ENCODE measurements at places on chromosomes 11 and 22. TPM values are rescaled to one million over a fixed set of nuclear protein-coding genes. Genes with fewer than 3 reads are reported as not detected.

- H3K4me3 ChIP-seq, result no peak overlapping the region
- H3K4me1 ChIP-seq, result no peaks in the 10 kb centered on the region
- no peak overlapping the region for H3K27ac ChIP-seq
- no peaks in the 10 kb centered on the region for H3K27me3 ChIP-seq
- H3K36me3 ChIP-seq, result no peaks in the 10 kb centered on the region
Observed at GRCh38 chr11:70763606-70764005, 365.3 kb downstream of the CTTN start.

DNA sequence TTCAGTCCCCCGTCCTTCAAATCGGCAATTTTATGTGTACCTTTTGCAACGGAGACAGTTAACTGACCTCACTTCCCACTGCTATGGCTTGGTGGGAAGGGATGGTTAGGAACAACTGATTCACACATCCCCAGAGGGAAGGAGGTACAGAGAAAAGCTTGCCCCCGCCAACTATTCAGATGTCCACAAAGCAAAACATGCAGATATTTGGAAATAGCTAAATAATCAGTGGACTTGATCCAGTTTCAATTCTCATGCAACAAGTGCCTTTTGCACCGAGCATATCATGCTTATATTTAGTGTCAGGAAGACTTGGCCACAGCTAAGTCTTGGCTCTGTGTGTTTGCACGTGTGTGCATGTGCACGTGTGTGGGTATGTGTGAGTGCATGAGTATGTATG lies 144.6 kb downstream of the SNX19 start:
- peaks cover 4% of the 10 kb centered on the region for H3K4me1 ChIP-seq
- peaks cover 1% of the 10 kb centered on the region for H3K27me3 ChIP-seq
- H3K36me3 ChIP-seq, result no peaks in the 10 kb centered on the region
- no peak for DNase-seq

GRCh38 chr11:11923828-11924227 lies 82.1 kb downstream of the USP47 start:
- H3K4me3 ChIP-seq, result no peak overlapping the region
- peaks cover 29% of the 10 kb centered on the region for H3K36me3 ChIP-seq
- no peak overlapping the region for H3K27ac ChIP-seq
- H3K27me3 ChIP-seq, result no peaks in the 10 kb centered on the region
- peaks cover 31% of the 10 kb centered on the region for H3K4me1 ChIP-seq

DNA sequence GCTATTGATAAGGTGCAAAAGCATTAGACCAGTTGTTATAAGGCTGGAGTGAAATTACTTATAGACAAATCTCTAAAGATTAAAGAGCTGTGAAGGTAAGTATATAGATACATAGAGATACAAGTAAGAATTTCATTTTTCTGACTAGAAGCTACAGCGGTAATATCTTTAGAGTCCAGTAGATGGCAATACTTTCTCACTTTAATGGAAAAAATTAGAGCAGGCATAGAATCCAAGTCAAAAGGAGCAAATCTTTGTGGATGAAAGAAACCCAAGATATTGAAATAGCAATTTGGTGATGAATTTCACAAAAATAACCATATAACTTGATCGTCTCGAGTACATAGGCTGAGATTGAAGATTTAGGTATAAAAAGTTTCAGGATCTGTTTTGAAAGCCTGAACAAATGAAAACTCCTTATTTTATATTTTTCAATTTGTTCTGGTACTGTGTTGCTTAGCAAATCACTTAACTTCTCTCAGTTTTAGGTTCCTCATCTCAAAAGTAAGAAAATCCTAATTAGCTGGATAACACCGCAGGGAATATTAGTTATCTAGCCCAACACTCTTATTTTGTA lies 81.9 kb downstream of the UVRAG start:
- no peaks in the 10 kb centered on the region for H3K27me3 ChIP-seq
- H3K4me1 ChIP-seq, result peaks cover 3% of the 10 kb centered on the region
- peaks cover 1% of the 10 kb centered on the region for H3K36me3 ChIP-seq
- no peak overlapping the region for H3K4me3 ChIP-seq
- no peak overlapping the region for H3K27ac ChIP-seq

The PKDREJ gene
- not detected for total RNA-seq

The MMP13 gene
- not detected for total RNA-seq

The OR10D3 gene
- not detected for total RNA-seq
